NCI-H1417 (cell line): ENCODE measurements at places on chromosomes 11 and 22.

DNA sequence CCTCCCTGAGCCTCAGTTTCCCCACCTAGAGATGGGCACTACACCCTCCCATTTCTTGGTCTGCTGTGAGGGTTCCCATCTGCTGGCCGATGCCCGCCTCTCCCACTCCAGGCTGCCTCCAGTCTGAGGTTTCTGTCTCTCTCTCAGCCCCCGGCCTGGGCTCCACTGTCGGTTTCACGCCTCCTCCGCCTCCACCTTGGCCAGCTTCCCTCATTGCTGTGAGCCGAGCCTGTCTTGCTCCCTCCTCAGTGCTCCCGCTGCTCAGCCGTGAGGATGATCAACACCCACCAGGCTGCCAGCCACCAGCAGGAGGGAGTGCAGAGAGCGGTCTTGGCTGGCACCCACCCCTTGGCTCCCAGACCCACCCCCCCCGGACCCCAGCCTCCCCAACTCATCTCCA is 61.0 kb downstream of the CYTH4 start:
- DNase-seq = no peak

DNA sequence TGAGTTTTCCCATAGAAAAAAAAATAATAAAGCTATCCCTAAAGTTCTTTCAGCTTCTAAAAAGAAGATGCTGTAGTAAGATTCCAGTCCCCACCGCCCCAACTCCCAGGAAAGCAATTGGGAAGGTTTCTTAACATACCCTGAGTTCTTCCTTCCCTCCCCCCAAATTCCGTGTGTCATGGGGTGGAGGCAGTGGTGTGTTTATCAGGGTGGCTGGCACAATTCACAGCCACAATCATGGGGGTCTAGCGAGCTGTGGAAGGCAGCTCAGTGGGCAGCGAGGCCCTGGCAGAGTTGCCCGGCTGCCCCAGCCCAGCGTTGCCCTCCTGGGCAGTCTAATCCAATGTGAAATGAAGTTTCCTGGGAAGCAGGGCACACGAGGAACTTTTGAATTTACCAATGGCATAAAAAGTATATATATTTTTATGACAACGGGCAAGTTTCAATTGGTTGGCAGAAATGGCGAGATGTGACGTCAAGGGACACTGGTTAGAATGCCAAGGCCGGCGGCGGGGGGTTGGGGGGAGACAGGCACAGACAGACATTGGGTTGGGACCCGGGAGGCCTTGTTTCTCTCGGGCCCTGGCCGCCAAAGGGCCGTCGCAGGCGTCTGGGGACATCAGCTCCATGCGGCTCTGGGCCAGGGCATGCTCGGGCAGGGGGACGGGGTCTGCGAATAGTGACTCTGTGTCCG is 80.7 kb upstream of the PPARA start:
- peak; percentile 96 for DNase-seq

DNA sequence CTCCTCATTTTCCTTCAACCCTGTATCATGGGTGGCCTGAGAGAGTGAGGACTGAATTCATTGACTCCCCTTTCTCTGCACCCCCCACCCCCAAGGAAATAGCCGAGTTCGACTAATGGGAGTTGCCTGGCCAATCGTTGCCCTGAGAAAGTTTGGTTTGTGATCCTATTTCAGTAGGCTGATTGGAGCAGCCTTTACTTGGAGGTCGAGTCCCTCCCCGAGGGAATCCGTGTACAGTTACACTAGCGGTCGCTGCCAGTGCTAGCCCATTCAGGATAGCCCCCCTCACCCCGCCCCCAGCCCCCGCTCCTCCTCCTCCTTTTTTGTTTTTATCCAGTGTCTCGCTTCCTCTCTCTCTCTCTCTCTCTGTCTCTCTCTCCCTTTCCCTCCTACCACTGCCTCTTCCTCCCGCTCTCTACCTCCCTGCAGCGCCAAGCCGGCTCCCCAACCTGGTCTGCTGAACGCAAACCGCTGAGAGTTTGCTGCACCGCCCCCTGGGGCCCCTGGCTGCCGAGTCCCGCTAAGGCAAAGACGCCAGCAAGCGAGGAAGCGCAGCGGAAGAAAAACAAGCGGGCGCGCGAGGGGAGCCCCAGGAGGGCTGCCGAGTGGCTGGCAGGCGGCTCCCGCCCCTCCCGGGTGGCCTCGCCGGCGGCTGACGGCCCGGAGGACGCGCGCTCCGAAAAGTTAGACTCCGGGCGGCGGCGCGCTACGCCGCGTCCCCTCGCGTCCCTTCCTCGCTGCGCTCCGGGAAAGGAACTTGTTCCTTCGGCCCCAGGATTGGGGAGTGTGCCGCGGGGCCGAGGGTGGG is at the start of gene GRAMD1B:
GRAMD1B (plus strand) TSS at position 357 of the 808 bp plus-strand sequence. CDS start 524 bp downstream, outside the sequence.
- peak; percentile 88 for DNase-seq

GRCh38 chr22:35821654-35822053 is 104.0 kb downstream of the APOL5 start:
- DNase-seq = no peak

GRCh38 chr11:132520199-132520598 is 1012.1 kb downstream of the OPCML start:
- no peak for DNase-seq
